ENCODE measurements at places on chromosomes 5 and 9. TPM values are rescaled to one million over a fixed set of nuclear protein-coding genes. Genes with fewer than 3 reads are reported as not detected.

Gene PCDHAC2
- polyA plus RNA-seq, result 0.25 TPM

Gene NIPAL4
- polyA plus RNA-seq, result 0.11 TPM

Gene C9
- not detected for polyA plus RNA-seq

Gene SPARC
- polyA plus RNA-seq, result 192 TPM

Gene SPINK5
- polyA plus RNA-seq, result 0.98 TPM
